AG09319 (cell line): ENCODE measurements at places on chromosomes 5 and 9.

DNA sequence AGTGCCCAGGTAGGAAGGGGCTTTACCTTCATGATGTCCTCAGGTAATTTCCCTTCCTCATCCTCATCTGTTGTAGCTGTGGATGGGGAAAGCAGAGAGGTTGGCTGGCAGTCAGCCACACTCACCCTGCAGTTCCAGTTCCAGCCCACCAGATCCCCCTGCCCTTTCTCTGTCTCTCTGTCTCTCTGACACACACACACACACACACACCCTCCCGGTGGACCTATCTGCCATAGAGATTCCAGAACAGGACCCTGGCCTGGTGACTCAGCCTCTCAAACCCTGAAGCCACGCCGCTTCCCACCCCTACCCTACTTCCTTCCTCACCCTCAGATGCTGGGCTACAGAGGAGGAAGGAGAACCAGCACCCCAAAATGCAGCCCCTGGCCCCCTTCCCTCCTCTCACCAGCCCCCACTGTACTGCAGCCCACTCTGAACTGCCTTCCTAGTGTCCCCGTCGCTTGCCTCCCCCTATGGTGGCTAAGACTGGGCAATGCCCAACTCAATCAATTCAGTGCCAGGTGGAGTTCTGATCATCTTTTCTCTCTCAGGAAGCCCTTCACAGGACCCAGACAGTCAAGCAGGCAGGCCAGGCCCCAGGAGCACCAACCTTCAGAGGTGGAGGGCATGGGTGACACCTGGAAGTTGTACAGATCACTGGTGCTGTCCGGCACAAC lies 4.8 kb downstream of the IRF1 start:
- no peak for DNase-seq

- no peak for DNase-seq
These were observed 20.6 kb upstream of the CAST start for GRCh38 chr5:96641368-96642280.

DNA sequence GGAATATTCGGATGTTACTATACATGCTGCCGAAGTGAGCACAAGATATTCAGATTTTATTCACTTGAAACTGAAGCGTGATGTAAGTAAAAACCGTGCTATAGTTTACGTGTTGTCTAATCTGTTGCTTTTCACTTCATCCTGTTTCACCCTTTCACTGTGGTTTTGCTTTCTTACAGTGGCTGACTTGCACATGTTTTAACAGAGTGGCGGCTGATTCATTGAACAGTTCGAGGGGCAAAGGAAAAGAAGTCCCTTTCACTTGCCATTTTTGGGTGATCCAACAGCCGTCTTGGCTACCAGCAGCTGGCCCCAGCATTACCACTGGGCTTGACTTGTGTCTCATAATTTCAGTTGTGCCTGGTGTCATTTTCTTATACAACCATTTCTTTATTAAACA lies 134.0 kb downstream of the IRX1 start:
- DNase-seq: no peak

DNA sequence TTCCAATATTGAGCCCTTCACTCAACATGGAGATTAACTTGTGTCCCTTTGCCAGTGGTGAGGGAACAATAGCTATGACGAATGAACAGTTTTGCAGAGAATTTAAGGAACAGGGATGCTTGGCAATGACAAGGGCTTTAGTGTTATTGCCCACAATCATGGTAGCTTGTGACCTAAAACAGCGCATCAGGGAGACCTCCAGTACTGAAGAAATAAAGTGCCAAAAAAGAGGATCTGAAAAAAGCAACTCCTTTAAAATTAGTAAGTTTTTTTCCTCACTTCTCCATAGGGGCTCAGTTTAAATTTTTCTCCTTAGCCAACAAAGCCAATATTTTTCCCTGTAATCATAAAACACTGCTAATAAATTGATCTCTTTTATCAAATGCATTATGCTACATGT lies 41.8 kb upstream of the PAM start:
- no peak for DNase-seq

GRCh38 chr5:74396913-74397622 lies 243.5 kb downstream of the ENC1 start:
- DNase-seq: no peak

GRCh38 chr5:125142458-125142857 lies 396.0 kb upstream of the ZNF608 start:
- DNase-seq: no peak

- no peak for DNase-seq
These were observed 1129.2 kb downstream of the DTWD2 start for GRCh38 chr5:117859176-117859575.

DNA sequence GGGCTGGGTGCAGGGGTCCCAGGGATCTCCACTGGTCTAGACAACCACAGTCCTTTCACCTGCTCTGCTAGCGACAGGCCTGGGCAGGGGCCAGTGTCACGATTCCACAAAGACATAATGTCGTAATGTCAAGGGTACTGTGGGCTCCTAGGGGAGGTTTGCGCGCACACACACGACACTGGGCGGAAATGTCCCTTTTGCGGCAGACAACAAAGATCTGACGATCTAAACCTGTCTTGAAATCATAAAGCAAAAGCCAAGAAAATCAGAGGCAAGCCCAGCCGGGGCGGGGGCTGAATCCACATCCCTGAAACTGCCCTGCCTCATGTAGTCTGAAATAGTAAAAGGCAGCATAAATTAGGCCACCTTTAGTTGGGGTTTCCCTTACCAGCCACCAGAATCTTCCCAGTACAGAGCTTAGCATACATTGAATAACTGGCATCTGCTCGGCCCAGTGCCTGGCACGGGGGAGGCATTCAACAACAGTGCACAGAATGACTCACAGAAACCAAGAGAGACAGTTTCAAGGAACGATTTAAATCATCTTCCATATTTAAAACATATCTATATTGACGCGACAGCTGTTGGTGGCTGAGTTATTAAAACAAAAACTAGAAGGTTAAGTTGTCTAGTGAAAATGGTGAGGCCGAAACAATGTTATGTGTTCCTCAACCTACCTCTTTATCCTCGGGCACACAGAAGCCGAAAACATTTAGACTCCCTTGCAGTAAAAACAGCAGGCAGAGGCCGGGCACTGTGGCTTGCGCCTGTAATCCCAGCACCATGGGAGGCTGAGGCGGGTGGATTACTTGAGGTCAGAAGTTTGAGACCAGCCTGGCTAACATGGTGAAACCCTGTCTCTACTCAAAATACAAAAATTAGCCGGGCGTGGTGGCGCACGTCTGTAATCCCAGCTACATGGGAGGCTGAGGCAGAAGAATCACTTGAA lies 151.0 kb downstream of the MYO10 start:
- no peak for DNase-seq
